ENCODE measurements at places on chromosomes 3 and 15.
A peak's percentile ranks its signal among the peaks of the same experiment; 100 is the strongest.

DNA sequence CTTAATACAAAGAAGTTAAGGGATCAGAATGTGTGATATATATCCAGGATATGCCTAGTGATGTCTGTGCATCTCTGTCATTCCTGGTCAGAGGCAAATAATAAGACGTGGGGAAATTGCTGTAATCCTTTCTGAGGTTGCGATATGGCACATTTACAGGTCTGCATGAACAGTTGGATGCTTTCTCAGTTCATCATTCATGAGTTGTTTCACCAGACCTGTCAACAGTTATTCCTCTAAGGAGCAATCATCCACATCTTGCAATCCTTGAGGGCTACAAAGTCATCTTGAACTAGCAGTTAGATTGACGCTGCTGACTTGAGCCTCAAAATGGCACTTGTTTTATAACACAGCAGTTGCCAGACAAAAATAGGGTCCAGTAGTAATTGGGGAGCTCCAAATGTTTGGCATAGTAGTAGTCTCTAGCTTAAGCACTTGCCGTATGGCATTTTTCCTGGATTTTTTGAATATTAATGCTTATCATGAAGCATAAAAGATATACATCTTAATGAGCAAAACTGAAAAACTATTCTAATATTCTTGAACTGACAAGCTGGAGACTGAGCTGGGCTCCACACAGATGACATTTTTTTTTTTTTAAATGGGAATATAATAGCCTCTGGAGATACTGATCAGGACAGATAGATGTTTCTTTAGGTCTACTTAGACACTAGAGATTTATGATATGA is 761.7 kb downstream of the VGLL3 start:
- H3K27me3 ChIP-seq = no peaks in the 10 kb centered on the region
- H3K36me3 ChIP-seq = no peaks in the 10 kb centered on the region
- no peak overlapping the region for H3K4me3 ChIP-seq
- H3K4me1 ChIP-seq = no peaks in the 10 kb centered on the region

DNA sequence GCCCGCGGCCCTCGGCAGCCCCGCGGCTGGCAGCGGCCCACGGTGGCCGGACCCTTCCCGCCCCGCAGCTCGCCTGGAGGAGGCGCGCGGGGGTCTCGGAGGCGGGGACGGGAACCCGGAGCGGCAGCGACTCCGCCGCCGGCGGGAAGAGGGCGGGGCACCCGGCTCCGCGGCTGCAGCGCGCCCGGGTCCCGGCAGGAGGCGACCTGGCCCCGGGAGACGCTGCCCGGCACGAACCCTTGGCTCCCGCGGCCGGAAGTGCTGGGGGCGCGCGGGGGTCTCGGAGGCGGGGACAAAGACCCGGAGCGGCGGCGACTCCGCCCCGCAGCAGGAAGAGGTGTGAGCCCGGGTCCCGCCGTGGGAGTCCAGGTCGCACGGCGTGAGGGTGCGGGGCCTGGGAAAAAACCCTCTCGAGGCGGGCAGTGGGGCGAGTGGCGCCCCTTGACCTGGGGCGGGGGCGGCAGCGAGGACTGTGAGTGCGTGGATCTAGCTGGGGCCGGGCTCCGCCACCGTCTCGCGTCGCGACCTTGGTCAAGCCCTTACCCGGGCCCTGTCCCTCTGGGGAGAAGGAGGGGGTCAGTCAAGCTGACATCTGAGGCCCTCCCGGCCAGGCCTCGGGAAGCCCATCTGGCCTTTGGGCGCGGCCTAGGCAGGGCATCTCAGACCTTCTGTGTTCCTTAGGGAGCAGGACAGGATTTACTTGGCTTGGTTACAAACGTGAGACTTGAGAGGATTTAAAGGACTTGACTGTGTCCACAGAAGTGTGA is at the start of gene CIB2:
CIB2 (minus strand) TSS at position 151 of the 767 bp plus-strand sequence. CDS start 230 bp downstream, outside the sequence.
- no peaks in the 10 kb centered on the region for H3K36me3 ChIP-seq
- DNase-seq = no peak
- H3K27me3 ChIP-seq = no peaks in the 10 kb centered on the region
- peak within 1 kb of the TSS; percentile 78 for H3K4me3 ChIP-seq

DNA sequence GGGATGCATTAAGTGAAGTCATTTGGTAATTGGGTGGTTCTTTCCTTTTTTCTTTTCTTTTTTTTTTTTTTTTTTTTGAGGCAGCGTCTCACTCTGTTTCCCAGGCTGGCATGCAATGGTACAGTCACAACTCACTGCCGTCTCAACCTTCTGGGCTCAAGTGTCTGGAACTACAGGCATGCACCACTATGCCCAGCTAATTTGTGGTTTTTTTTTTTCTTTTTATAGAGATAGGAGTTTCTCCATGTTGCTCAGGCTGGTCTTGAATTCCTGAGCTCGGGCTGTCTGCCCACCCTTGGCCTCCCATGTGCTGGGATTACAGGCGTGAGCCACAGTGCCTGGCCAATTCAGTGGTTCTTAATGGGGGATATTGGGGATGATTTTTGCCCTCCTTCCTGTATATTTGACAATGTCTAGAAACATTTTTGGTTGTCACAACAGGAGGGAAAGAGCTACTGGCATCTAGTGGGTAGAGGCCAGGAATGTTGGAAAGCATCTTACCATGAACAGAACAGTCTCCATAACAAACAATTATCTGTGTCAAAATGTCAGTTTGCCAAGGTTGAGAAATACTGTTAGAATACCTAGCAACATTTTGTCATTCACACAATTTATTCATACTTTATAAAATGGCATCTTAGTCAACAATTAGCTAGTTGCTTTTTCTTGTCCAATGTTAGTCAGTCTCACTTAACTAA is 79.4 kb upstream of the CNTN3 start:
- H3K27me3 ChIP-seq = no peaks in the 10 kb centered on the region
- H3K4me3 ChIP-seq = no peak overlapping the region
- no peak overlapping the region for H3K27ac ChIP-seq

GRCh38 chr15:100008258-100008657 is 275.0 kb upstream of the LYSMD4 start:
- no peaks in the 10 kb centered on the region for H3K36me3 ChIP-seq
- no peak overlapping the region for H3K27ac ChIP-seq
- no peak overlapping the region for H3K4me3 ChIP-seq
- H3K27me3 ChIP-seq = no peaks in the 10 kb centered on the region

DNA sequence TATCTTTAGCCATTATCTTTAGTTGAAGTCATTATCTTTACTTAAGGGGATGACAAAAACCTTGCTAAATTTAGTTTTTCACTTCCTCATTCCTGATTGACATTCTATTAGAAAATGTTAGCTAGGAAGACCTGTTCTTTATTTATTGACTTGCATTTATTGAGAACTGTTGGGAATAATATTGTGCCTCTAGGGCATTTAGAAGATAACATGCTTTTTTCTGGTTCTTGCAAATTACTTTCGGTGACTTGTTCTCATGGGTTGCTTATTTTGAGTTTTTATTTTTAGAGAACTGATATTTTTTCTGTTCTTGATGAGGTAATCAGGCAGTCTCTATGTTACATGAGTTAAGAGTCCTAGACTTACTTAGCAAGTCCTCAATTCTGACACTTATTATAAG is 48.3 kb upstream of the CTDSPL start:
- peaks cover 39% of the 10 kb centered on the region for H3K4me1 ChIP-seq
- H3K36me3 ChIP-seq = peaks cover 14% of the 10 kb centered on the region
- H3K27ac ChIP-seq = peak overlapping the region; percentile 76
- DNase-seq = no peak
- no peaks in the 10 kb centered on the region for H3K27me3 ChIP-seq
- no peak overlapping the region for H3K4me3 ChIP-seq

DNA sequence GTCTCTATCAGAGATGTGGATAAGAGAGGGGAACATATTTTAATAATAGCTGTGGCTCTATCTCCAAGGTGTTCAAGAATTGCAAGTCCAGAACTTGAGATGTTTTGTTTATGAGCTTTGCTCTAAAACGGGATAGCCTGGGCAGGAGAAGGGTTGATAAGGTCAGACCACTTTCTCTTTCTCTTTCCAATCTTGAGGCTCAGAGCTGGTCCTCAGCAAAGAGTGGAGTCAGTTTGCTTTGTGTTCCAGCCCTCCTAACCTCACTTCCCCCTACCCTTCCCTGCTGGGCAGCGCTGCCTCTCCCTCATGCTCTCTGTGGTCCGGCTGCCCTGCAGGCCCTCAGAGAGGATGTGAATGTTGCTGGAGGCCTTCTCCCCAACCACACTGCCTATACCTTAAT is 13.8 kb downstream of the KLHL6 start:
- no peak for DNase-seq
- H3K4me3 ChIP-seq = no peak overlapping the region
- no peaks in the 10 kb centered on the region for H3K27me3 ChIP-seq
- no peaks in the 10 kb centered on the region for H3K36me3 ChIP-seq
- no peak overlapping the region for H3K27ac ChIP-seq

DNA sequence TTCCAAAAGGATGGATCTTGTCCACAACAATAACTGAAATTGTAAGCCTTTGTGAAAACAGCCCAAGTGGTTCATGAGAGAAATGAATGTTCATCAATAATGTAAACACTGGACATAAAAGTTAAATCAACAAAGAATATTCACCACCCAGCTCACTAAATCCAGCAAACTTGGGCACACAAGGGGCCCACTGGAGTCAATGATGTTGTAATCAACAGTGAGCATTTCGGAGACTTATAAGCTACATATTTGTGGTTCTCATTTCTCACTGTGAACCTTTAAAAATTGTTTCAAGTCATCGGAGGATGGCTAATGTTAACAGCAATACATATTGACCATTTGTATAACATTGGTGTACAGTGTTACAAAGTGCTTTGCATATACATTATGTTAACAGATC is 63.1 kb downstream of the VGLL4 start:
- H3K27ac ChIP-seq = peak overlapping the region; percentile 71
- DNase-seq = no peak
- H3K4me1 ChIP-seq = peaks cover 26% of the 10 kb centered on the region
- no peaks in the 10 kb centered on the region for H3K27me3 ChIP-seq
- no peaks in the 10 kb centered on the region for H3K36me3 ChIP-seq

GRCh38 chr3:112128843-112129727 is 4.0 kb downstream of the GCSAM start:
- no peak overlapping the region for H3K4me3 ChIP-seq
- DNase-seq = no peak
- no peaks in the 10 kb centered on the region for H3K36me3 ChIP-seq
- H3K27ac ChIP-seq = no peak overlapping the region
- no peaks in the 10 kb centered on the region for H3K4me1 ChIP-seq
- H3K27me3 ChIP-seq = no peaks in the 10 kb centered on the region

DNA sequence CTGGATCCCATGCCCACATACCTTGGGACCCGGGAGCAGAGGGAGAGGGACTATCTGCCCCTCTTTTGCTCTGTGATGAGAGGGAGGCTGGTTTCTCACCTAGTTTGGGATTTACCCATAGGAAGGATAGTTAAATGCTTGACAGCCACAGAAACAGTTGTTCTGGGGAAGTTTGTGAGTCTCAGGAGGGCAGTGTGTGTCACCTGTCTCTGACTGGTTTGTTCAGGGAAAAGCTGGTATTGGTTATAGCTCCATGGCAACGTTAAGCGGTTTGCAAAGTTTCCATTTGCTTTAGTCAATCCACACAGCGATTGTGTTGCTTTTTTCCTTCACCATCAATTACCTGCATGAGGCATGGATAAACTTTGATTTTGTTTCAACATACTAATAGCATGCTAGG is 3.7 kb upstream of the TMED3 start:
- H3K27ac ChIP-seq = no peak overlapping the region
- H3K4me1 ChIP-seq = peaks cover 19% of the 10 kb centered on the region
- DNase-seq = no peak
- no peaks in the 10 kb centered on the region for H3K36me3 ChIP-seq

DNA sequence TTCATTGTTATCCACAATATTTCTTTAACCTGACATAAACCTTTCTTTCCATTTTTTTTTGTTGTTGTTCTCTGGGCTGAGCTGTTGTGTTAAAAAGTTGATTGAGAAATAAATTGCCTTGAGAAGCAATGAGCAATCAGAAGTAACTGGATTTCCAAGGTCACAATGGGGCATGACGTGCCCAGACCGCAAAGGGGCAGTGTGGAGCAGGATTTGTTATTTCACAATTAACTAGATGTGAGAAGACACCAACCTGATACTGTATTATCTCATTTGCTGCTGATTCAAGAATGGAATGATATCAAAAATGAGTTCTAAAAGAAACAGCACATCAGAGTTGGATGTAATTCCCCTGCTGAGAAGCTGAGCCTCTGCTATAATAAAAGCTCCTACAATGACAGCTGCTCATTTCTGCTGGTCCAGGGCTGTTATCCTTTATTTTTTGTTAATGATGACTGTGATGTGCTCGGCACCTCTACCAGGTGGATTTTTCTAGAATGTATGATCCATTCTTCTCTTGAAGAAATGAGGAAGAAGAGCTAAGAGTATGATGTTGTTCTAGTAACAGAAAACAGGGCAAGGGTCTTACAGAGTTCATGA is 28.1 kb downstream of the CPNE4 start:
- DNase-seq = no peak
- no peak overlapping the region for H3K4me3 ChIP-seq
- no peaks in the 10 kb centered on the region for H3K36me3 ChIP-seq
- H3K27ac ChIP-seq = no peak overlapping the region
- no peaks in the 10 kb centered on the region for H3K4me1 ChIP-seq

GRCh38 chr3:169769287-169770181 is at the start of gene ACTRT3:
TSS of gene ACTRT3 (minus strand) at chr3:169769561. CDS start at chr3:169769520, 41 bp downstream.
- no peaks in the 10 kb centered on the region for H3K27me3 ChIP-seq
- no peaks in the 10 kb centered on the region for H3K36me3 ChIP-seq
- DNase-seq = peak; percentile 80
- peak within 1 kb of the TSS; percentile 71 for H3K4me3 ChIP-seq
- H3K27ac ChIP-seq = peak within 1 kb of the TSS; percentile 89

- no peaks in the 10 kb centered on the region for H3K27me3 ChIP-seq
- no peak overlapping the region for H3K27ac ChIP-seq
- H3K36me3 ChIP-seq = no peaks in the 10 kb centered on the region
- no peaks in the 10 kb centered on the region for H3K4me1 ChIP-seq
Observed at GRCh38 chr3:163632722-163633121, 1445.6 kb downstream of the SI start.

DNA sequence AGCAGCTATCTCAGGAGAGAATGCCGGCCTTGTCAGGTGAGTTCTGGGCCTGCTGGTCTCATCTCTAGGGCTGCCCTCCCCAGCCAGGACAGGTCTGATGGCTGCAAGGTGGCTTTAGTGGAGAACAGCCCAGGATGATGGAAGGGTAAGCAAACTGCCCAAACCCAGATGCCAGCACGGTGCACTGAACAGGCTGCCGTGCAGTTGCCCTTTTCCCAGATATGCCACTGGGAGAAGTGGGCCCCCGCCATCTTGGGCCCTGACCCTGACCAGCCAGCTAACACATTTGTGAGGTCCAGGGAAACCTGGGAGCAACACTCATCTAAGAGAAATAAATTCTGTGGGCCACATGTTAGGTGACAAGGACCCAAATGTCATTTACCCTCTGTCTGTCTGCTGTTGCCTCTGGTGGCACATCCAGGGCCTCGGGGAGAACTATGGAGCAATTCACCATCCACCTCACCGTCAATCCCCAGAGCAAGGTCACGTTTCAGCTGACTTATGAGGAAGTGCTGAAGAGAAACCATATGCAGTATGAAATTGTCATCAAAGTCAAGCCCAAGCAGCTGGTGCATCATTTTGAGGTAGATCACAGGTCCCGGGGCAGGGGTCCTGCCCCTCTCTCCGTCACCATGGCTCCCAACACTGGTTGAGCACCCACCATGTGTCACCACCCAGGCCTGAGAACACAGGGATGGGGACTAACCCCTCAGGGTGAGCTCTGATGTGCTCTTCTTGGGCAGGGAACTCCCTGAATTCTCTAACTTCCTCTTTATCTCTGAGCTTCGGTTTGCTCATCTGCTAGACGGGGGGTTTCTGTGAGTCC is 1.8 kb downstream of the ITIH1 start:
- no peaks in the 10 kb centered on the region for H3K27me3 ChIP-seq
- DNase-seq = no peak
- no peak overlapping the region for H3K27ac ChIP-seq
- no peaks in the 10 kb centered on the region for H3K36me3 ChIP-seq
